ENCODE measurements at places on chromosomes 12 and 14.

GRCh38 chr12:94621662-94622359, 28.5 kb downstream of the TMCC3 start:
- no peaks in the 10 kb centered on the region for H3K36me3 ChIP-seq
- H3K4me1 ChIP-seq, result peaks cover 61% of the 10 kb centered on the region
- peak overlapping the region; percentile 37 for H3K4me3 ChIP-seq
- no peak for DNase-seq

DNA sequence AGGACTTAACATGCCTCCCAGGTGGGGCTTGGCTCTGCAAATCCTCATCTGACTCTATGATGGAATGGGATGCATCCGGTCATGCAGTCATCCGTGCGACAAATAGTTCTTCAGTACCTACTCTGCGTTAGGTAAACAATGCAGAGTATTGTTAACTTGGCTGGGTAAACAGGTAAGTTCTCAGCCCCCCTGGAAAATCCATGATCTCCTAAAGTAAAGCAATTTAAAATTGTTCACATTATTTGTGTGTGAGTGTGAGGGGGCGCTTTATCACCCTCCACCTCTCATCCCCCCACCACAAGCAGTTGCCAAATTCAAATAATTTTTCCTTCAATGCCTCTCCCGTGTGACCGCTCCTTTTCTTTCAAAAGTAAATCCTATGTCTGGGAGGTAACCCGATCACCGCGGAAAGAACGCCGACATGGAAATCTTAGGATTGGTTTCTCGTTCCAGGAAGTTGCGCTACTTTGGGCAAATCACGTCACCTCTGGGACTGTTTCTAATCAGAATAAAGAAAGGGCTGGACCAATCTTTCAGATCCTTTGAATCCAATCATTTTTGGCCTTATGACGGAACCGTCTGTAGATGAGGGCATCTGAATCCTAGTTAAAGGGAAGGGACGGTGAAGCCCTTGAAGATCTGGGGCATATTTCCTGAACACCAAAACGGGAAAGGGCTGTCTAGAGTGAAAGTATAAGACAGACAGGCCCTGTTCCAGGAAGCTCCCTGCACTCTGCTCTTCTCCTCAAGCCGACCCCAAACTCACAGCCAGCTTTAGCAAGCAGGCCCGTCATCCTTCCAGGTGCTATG, 44.0 kb upstream of the SINHCAF start:
- peak overlapping the region; percentile 11 for H3K27ac ChIP-seq
- H3K4me1 ChIP-seq, result peaks cover 12% of the 10 kb centered on the region
- H3K27me3 ChIP-seq, result no peaks in the 10 kb centered on the region
- H3K4me3 ChIP-seq, result peak overlapping the region; percentile 60

DNA sequence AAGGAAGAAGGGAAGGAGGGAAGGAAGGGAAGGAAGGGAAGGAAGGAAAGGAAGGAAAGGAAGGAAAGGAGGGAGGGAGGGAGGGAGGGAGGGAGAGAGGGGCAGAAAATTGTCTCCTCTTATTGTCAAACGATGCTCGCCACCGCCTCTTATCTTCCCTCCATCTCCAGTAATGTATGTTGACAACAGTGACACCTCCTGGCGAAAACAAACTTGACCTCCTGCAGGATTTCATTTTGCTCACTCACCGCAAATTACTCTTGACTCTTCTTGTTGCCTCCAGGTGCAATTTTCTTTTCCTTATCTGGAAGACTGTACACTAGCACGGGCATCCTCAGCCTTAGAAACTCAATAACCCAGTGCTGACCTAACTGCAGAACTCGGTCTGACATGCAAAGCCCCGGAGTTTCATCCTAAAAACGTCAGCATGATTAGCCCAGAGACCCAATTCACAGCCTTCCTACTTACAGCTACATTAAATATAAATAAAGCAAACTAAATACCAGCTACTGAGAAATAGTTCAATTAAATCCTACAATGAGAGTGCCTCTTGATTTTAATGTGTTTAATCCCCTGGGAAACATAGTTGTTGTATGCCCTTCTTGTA, 512.4 kb upstream of the TMPO start:
- H3K4me1 ChIP-seq, result no peaks in the 10 kb centered on the region
- H3K36me3 ChIP-seq, result no peaks in the 10 kb centered on the region
- no peak for DNase-seq

DNA sequence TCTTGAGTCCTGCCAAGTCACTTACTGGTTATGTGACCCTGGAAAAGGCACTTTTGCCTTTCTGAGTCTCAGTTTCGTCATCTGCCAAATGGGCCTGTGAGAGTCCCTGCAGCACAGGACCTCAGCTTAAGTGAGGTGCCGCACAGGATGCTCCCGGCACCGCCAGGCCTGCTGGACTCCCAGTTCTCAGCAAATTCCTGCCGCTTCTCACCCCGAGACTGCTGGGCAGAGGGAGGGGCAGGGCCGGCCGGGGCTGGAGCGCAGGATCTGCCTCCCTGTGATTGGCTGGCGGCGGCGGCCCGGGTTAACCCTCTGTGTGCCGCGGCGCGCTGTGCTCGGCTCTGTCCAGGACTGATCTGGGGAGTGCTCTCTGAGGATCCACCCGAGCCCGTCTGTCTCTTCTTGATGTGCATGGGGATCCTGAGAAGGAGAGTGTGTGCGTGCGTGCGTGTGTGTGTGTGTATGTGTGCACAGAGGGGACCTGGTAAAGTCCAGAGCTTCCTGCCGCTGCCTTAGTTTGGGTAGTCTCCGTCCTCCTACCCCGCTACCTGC, 8.6 kb downstream of the SETD1B start:
- peak overlapping the region; percentile 78 for H3K4me3 ChIP-seq
- H3K36me3 ChIP-seq, result peaks cover 67% of the 10 kb centered on the region
- DNase-seq, result peak; percentile 81
- H3K27me3 ChIP-seq, result no peaks in the 10 kb centered on the region
- H3K4me1 ChIP-seq, result peaks cover 33% of the 10 kb centered on the region

DNA sequence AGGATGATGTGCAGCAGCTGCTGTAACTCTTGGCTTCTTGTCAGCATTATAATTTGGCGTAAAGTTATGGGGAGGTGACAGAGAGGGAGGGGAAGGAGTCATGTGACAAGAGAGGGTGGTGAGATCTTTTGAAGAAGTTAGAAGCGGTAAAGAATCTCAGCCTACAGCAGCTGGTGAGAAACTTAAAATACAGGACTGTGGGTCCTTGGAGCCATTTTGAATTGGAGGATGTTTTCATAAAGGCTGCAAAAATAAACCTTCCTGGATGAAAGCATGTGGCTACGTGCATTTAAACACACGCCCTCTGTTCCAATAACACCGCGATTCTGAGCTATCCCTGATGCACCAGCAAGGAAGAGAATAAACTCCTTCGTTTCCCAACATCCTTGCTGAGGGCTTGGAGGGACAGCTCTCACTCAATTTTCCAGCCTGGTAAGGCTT, 133.7 kb downstream of the TMEM30B start:
- no peaks in the 10 kb centered on the region for H3K36me3 ChIP-seq
- DNase-seq, result no peak
- H3K27ac ChIP-seq, result peak overlapping the region; percentile 98
- peak overlapping the region; percentile 23 for H3K4me3 ChIP-seq
- peaks cover 30% of the 10 kb centered on the region for H3K4me1 ChIP-seq

GRCh38 chr12:14249368-14249767, 116.1 kb upstream of the ATF7IP start:
- no peaks in the 10 kb centered on the region for H3K27me3 ChIP-seq
- no peaks in the 10 kb centered on the region for H3K36me3 ChIP-seq
- no peak overlapping the region for H3K27ac ChIP-seq

DNA sequence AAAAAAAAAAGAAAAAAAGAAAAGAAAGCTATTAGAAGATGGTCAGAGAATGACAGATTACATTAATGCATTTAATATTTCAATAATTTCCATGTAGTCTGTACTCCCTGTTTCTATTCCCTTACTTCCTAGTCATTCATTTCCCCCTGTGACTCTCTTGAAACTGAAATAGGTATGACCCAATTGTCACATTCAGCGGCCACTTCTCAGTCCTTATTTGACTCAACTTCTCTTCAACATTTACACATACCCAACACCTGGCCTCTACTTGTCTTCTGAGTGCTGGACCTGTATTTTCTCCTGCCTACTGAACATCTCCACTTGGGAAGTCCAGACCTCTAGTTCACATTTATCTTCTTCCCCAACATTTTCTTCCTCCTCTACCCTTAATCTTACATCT, 7.2 kb downstream of the EEA1 start:
- H3K4me1 ChIP-seq, result peaks cover 33% of the 10 kb centered on the region
- H3K27ac ChIP-seq, result no peak overlapping the region
- no peak for DNase-seq
- H3K36me3 ChIP-seq, result no peaks in the 10 kb centered on the region

- no peak overlapping the region for H3K4me3 ChIP-seq
- no peaks in the 10 kb centered on the region for H3K4me1 ChIP-seq
- DNase-seq, result no peak
- H3K36me3 ChIP-seq, result peaks cover 3% of the 10 kb centered on the region
- no peaks in the 10 kb centered on the region for H3K27me3 ChIP-seq
These were observed 10.5 kb downstream of the ARG2 start for GRCh38 chr14:67630186-67630585.

All from psoas muscle (tissue), 8 donors.